Naive thymus-derived CD4-positive, alpha-beta T cell (primary cell): ENCODE measurements at places on chromosomes 2 and 18.

DNA sequence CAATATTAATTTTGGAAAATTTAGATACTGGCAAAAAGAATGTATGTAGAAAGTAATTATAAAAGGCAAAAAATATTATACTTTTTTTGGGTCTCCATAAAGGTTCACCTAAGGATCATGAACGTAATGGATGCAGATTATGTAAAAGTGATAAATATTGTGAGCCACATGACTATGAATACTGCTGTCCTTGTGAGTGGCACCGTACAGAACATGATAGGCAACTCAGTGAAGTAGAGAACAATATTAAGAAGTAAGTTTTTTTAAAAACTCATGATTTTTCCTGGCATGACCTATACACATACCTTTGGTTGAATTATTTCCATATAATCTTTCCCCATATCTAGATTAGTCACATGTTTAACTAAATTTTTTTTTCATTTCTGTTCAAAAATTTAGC, 18.6 kb downstream of the GEN1 start:
- DNase-seq: no peak

- no peak for DNase-seq
These were observed 23.9 kb downstream of the MAP4K3 start for GRCh38 chr2:39413063-39413737.

GRCh38 chr2:163737190-163737439, 1.3 kb upstream of the FIGN start:
- DNase-seq: no peak

DNA sequence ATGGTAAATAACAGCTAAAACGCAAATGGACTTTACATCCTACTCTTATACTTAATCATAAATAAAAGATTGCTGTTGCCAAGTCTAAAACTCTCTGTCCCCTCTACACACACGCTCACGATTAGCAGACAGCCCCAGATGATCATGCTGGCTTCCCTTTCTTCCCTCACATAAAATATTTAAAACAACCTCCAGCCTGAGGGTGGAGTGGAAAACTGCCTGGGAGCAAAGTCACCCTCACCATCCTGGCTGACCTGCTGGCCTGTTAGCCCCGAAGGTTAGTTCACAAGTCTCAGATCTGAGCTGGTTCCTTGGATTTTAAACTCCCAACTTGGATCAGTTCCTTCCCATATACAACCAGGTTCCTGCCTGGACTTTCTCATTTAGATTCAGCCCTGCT, 288.2 kb downstream of the NBAS start:
- no peak for DNase-seq

- peak; percentile 49 for DNase-seq
These were observed 51.6 kb downstream of the SPP2 start for GRCh38 chr2:234102112-234102511.

- no peak for DNase-seq
These were observed 24.4 kb upstream of the ACTG2 start for GRCh38 chr2:73868204-73868978.

DNA sequence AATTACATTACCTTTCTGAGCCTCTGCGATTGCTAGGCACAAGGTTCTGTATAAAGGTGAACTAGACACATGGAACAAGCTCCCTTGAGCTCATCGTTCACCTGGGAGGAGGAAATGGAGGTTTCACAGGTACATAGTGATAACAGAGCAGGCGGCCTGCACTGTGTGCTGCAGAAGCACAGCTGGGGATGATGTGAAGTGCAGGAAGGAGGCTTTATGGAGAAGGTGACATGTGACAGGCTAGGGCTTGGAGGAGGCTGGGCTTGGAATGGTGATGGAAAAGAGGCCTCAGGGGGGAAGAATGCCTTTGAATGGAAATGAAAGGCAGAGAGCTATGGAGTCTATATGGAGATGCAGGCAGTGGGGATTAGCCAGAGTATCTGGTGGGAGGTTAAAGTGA, 22.9 kb downstream of the MARCHF4 start:
- DNase-seq: no peak

- DNase-seq: no peak
These were observed 3.0 kb downstream of the KLHL41 start for GRCh38 chr2:169512525-169512924.

GRCh38 chr18:79489051-79489898, 93.5 kb downstream of the NFATC1 start:
- no peak for DNase-seq

GRCh38 chr2:235595422-235596010, 101.7 kb downstream of the AGAP1 start:
- peak; percentile 4 for DNase-seq

DNA sequence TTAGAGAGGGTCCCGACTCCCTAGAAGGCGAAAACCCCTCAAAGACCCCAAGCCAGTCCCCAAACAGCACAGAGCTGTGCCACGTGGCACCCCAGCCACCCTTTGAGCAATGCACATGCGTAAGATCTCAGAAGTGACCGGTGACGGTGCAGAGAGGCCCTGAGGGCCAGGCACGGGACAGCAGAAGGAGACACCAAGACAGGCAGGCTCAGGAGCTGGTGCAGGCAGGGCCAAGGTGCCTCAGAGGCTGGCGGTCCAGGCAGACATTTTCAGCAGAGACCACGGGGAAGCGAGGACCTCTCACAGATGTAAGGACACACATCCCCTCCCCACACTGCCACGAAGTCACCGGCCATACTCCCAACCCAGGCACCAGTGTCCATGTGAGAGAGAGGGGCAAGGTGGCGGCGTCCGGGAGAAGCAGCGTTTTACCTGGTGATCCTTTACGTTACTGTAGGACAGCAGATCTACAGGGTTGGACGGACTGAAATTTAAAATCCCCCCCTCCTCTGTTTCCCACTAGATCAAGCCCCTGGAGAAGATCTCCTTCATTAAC, 2.0 kb upstream of the RAB17 start:
- DNase-seq: no peak

GRCh38 chr18:34862561-34862960, 152.5 kb downstream of the DTNA start:
- no peak for DNase-seq

GRCh38 chr2:238042849-238043584, 17.8 kb upstream of the SCLY start:
- no peak for DNase-seq

DNA sequence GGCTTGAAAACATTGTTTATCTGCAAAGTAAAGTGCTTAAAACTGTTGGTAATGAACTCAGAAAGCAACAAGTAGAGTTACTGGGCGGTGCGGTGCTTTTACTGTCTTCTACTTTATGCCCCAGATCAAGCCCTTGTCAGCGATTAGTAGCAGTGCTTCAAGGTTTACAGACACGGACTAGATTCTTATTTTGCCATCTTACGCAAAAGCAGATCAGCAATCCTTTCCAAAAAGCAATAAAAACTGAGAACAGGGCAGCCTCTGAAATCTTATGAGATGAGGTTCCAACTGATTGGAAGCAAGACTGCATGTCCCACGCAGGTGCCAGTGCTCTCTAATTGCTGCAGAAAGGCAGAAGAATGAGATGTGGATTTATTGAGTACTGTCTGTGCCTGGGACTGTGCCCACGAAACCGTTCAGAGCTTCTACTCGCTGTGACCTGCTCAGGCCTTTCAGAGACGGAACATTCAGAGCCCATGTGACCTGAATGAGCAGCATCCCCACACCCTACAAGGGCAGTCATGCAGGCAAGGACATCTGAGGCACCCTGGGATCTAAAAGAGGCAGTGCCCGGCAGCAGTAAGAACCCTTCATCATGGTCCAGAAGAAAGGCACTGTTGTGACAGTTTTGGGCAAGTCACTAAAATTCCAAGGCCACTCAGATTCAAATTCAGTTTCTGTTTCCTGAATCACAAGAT, 15.7 kb downstream of the COL4A3 start:
- DNase-seq: no peak

DNA sequence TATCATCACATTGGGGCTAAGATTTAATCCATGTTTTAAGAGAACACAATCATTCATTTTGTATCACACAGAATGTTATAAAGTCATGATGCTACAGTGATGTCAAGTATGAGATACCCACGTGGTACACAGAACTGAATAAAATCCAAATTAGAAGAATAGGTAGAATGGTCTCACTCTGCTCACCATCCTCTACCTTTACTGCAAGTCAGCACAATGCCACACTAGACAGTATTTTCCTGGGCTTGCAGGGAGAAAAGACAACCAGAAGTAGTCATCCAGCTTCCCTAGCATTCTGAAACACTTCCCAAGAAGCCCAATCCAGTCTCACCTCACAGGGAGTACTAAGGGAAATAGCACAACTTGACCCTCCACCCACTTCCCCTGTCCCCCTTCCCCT, 856.2 kb upstream of the NRXN1 start:
- no peak for DNase-seq

DNA sequence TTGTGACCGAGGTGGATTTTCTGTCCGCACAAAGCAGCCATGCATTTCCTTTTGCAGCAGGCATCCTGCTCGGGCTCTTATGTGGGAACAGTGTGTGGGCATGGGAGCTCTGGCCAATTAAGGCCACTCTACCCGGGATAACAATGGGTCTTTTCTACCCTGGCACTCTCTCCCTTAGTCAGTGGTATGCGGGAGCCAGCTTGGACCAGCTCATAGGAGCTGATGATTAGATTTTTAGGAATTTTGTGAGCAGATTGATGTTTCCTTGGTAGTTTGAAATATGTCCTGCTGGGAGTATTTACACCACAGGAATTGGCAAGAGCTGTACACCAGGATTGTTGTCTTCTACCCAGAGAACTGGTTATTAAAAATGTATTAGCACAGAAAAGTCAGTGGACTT, 89.3 kb downstream of the SPP2 start:
- no peak for DNase-seq

GRCh38 chr18:77539860-77540259, 290.2 kb downstream of the GALR1 start:
- no peak for DNase-seq

DNA sequence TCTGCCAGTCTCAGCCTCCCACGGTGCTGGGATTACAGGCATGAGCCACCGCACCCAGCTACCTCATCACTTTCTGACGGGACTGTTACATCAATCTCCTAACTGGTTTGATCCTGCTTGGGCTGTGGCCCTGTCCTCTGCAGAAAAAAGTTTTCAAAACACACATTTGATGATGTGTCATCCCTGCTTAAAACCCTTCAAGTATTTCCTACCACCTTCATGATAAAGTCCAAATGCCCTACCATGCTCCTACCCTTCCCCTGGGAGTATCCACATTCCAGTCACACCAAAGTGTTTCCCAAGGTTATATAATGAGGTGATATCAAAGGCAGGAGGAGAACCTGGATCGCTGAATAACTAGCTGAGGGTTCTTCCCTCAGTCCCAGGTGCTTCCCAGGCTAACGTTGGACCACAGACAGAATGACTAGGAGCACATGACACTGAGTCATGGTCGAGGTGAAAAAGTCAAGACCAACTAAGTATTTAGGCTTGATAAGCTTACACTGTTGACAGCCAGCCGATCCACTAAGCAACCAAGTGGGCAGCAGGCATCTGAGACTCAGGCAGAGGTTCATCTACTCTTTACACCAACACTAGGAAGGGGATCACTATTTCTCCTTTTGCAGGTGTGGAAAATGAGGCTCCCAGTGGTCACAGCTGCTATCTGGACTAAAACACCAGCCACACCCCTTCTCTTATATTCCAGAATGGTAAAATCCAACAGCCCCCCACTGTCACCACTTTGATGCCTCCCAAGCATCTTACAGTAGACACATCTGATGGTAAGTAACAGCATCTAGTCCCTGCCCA, 31.8 kb downstream of the CYRIA start:
- no peak for DNase-seq

DNA sequence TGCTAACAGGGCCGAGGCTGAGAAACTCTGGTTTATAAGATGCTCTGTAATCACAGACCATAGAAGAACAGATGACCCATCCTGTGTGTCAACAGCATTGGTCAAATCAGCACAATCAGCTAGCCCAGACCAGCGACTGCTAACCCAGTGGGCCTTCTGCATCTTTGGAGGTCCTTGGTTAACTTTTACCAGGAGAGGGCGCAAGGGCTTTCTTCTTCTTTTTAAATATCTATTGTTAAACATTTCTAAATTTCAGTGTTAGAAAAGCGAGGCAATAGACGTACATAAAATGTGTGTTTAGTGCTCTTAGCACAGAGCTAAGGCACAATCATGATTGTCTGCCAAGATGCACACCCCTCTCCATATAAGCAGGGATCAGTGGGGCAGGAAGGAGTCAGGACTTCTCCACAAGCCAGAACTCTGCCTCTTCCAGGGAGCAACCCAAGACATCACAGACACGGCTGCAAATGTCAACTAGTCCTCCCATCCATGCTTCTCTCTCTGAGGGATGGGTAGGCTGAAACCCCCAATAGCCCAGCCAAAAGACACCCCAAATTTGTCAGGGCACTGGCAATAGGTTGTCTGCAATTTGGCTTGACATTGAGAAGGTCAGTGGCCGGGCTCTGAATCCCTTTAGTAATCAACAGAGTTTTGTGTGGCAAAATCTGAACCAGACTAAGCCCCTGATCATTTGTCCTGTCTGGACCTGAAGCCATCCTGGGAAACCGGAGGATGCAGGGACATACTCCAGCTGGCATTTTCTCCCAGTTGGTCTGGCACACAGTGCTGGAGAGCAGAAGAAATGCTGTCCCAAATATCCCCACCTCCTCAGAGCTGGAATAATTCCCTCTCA, 188.2 kb downstream of the BCL2 start:
- peak; percentile 65 for DNase-seq

DNA sequence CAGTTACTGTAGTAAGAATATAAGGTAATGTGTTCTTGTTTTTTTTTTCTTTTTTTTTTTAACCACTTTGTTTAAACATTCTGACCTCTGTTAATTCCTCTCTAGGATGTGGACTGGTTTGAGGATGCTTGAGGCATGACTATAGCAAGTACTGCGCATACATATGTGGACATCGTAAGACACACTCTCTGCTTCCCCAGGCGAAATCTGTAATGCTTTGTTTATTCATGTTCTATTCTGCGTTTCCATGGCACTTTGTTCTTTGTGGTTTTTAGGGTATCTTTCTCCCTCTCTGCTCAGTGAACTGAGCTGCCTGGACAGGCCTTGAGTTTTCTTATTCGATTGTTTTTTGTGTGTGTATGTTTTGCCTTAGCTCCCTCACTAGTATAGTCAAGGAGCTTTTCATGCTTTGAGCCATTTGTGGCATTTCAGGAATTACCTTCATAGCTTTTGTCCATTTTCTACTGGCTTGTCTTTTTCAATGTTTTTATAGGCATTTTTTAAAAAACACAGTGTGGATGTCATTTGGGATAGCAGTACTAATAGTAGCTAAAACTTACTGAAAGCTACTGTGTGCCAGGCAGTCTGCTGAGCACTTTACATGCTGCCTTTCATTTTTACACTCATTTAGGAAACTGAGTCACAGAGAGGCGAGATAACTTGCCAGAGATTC, 1.9 kb upstream of the SH3BP4 start:
- no peak for DNase-seq

DNA sequence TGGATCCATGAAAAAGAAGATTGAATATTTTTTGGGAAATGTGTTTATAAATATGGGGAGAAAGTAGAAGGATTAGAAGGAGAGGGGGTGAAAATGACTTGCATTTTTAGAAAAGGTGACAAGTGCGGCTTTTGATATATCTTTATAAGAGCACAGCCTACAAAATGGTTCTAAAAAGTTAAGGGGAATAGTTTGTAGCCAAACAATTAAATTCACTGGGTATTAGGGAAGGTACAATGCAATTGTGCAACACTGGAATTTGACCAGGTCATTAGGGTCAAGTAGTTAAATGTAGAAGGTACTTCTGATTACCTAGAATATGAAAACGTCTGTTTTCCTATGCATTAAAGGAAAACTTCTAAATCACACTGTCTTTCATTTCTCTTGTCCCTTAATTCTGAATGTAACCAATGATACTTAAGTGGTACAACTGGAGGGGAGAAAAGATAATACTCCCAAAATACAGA, 44.5 kb upstream of the SERTAD2 start:
- no peak for DNase-seq
